ENCODE measurements at places on chromosomes 1 and 21.

GRCh38 chr1:207500306-207500705 is 4.3 kb downstream of the CR1 start:
- peak; percentile 58 for DNase-seq

DNA sequence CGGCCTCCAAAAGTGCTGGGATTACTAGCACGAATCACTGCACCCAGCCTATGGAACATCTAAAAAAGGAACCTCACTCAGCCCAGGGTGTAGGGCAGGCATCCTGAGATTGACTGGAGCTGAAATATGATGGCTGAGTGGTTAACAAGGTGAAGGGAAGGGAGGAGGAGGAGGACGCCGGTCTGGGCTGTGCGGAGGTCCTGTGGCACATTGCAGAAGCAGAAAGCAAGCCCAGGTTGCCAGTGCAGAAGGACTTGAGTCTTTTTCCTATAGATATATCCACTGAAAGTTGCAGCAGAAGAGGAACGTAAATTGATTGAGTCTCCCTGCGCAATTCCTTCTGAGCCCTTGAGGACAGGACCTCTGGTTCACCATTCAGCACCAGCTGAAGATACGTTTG is 1.5 kb upstream of the KIF17 start:
- no peak for DNase-seq

GRCh38 chr1:119752592-119752991 is 16.1 kb downstream of the HMGCS2 start:
- DNase-seq, result no peak

DNA sequence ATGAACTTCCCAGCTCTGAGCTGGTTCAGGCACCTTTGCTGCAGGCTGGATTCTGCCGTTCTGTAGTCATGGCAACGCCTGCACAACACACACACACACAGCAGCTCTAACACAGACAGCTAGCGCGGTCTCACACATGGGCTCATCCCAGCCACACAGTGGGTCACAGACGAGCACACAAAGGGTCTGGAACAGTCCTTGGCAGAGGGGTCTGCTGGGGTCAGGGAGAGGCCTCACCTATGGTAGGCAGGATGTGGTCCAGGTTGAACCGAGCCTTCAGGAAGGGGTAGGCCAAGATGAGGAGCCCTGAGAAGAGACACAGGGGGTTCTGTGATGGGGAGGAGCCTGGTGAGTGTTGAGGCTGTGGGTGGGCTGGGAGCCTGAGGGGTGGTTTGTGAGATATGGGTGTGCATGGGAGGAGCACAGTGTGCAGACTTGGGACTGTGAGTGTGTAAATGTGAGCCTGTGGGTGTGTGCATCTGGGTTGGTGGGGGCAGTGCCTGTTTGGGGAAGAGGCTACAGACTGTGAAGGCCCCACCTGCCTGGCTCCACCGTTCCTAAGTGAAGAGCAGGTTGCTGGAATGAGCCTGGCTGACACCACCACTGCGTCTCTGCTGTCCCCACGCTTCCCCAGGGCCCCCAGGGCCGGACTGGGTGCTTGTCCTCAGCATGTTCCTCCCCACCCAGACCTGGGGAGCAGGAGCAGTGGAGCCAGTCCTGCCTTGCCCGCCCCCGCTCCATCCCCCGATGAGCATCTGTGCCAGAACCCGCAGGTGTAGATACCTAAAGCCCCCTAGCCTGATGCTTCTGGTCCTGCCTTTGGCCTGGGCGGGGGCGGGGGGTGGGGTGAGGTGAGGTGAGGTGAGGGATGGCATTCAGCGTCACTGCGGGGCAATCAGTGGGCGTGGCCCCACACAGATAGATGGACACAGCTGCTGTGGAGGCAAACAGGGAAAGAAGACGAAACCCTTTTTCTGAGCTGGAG is 1.5 kb downstream of the KNCN start:
- peak; percentile 39 for DNase-seq

GRCh38 chr1:13513895-13514546 is at the start of gene LRRC38:
LRRC38 (minus strand) TSS chr1:13514003; CDS start chr1:13513593, 410 bp downstream.
- peak; percentile 27 for DNase-seq
